Upper lobe of right lung (tissue), 1 donor: ENCODE measurements at places on chromosomes 16 and 17. TPM values are rescaled to one million over a fixed set of nuclear protein-coding genes. Genes with fewer than 3 reads are reported as not detected.

HYDIN gene
- total RNA-seq = 2.7 TPM

ITGB3 gene
- 6.6 TPM for total RNA-seq

PDK2 gene
- total RNA-seq = 30.2 TPM

C1QL1 gene
- 0.52 TPM for total RNA-seq

FOXL1 gene
- 0.81 TPM for total RNA-seq

PIK3R6 gene
- 2.7 TPM for total RNA-seq

HEATR9 gene
- 0.17 TPM for total RNA-seq

PRDM7 gene
- not detected for total RNA-seq

DNA sequence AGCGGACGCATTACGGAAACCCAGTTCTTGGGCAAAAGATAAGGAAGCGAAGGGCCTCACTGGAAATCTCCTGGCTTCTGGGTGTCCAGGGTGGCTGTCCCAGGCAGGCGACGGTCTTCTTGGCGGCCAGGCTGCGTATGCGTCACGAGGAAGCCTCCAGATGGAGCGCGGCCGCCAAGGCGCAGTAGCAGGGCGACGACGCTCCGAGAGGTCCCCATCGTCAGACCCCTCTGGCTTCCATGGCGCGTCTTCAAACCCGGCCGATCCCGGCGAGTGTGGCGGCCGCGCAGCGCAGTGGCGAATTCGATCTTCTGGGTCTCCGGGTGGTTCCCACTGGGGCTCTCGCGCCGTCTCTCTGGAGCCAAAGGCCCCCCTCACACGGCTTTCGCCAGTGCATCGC lies 13.8 kb upstream of the ANKRD40CL start:
- no peak for DNase-seq

GRCh38 chr16:70679671-70680494 lies 6.0 kb downstream of the MTSS2 start:
- DNase-seq = no peak

GRCh38 chr16:8172551-8172950 lies 417.8 kb downstream of the TMEM114 start:
- DNase-seq = no peak

DNA sequence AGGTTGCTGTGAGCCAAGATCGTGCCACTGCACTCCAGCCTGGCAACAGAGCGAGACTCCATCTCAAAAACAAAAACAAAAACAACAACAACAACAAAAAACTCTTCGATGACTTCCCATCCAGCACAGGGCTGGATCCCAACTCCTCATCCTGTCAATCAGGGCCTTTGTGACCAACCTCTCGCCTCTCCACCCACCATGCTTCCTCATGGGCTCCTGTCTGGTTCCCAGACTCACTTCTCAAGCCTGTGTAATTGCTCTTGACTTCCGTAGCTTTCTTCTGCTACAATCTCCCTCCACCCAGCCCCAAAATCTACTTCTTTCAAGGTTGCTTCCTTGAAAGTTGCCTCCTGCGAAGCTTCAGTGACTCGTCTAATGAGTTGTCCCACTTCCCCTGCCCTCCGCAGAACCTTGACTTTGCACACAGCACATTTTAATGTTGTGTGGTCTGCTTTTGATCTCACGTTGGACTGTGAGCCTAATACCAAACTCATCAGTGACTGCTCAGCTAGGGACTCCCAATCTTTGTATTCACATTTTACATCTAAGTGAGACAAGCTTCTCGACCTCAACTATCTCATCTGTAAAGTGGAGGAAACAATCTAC lies 936 bp upstream of the RASL10B start:
- DNase-seq = no peak

DNA sequence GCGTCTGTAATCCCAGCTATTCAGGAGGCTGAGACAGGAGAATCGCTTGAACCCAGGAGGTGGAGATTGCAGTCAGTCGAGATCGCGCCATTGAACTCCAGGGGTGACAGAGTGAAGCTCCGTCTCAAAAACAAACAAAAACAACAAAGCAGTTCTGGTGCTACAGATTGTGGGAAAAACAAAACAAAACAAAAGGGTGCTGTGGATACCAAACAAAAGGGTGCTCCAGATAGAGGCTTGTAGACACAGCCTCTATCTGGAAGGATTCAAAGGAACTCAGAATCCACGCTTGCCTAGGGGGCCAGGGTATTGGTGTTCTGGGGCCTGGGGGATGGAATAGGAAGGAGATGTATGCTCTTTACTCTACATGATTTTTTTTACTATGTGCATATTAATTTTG lies 2.5 kb downstream of the MYLK3 start:
- peak; percentile 3 for DNase-seq

GRCh38 chr16:1938316-1938715 lies 4.7 kb downstream of the MSRB1 start:
- DNase-seq = no peak

DNA sequence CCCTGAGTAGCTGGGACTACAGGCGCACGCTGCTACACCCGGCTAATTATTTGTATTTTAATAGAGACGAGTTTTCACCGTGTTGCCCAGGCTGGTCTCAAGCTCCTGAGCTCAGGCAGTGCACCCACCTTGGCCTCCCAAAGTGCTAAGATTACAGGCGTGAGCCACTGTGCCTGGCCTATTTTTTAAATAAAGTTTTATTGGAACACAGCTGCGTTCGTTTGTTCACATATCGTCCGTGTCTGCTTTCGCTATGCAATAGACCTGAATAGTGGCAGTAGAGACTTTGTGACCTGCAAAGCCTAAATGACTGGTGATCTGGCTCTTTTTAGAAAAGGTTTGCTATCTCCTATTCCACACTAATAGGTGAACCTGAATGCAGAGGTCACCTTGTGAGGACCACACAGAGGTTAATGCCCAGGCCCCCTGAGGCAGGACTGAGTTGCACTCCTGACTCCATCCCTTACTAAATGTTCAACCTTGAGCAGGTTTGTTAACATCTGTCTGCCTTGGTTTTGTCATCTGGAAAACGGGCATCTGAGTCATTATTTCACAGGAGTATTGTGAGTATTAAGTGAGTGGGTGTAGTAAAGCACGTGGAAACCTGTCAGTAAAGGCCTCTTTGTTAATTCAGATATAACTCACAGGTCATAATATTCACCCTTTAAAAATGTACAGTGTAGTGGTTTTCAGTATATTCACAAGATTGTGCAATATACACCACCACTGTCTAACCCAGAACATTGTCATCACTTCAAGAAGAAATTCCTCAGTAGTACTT lies 157.5 kb upstream of the CACNG5 start:
- no peak for DNase-seq

DNA sequence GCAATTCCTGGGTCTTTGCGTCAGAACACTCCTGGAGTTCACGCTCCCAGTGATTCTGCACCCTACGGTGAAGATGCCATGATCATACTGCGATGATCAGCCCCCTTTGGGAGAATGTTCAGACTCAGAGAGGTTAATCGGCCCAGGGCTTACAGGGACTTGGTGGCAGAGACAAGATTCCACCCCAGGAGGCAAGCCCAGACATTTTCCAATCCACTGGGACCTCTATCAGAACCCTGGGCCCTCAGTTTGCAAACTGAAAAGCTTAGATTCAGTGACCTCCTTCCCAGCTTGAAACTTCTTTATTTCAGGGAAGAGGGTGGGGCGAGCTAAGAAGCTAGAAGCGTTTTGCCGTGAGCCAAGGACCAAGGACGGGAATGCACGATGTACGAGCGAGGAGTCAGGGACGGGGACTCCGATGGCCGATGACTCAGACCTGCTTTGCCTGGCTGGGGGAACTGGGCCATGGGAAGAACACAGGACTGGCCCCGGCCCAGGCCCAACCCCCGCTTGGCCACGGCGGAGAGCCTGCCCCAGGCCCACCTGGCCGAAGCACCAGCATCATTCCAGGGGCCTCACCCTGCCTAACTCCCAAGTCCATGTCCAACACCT lies 34.7 kb downstream of the SOCS3 start:
- DNase-seq = no peak

GRCh38 chr17:79914813-79915740 lies 75.8 kb upstream of the CBX4 start:
- DNase-seq = no peak

GRCh38 chr17:14095631-14096030 lies 26.3 kb downstream of the COX10 start:
- no peak for DNase-seq

DNA sequence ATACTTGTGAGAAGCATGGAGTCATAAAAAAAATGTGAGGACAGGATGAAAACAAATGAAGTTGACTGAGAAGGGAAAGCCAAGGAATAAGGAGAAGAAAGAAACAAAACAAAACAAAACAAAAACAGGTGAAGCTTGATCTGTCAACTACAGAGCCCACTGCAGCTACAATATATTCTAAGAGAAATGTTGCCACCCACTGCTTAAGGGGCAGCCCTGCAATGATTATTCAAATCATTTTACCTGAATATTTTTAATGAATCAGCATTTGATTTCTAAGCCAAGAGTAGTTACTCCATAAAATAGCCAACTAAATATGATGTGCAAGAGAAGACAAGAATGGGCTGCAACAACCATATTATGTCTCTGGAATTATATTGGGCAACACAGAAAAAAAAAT lies 252.0 kb upstream of the KIF2B start:
- DNase-seq = no peak

DNA sequence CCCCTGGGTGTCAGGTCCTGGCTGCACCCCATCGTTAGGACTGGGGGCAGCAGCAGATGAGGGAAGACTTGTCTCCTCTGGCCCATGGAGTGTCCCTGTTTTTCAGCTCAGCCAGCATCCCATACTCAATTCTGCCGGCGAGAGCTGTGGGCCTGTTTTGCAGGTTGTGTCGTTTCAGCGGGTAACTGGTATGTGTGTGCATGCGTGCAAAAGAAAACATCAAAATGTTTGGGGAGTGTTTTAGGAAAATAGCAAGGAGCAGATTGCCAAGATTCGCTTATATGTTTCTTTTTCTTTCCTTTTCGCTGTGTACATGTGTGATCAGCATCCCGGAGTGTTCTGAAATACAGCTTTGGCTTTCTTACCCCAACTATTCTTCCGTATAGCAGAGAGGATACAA lies 34.7 kb downstream of the MSI2 start:
- DNase-seq = no peak

DNA sequence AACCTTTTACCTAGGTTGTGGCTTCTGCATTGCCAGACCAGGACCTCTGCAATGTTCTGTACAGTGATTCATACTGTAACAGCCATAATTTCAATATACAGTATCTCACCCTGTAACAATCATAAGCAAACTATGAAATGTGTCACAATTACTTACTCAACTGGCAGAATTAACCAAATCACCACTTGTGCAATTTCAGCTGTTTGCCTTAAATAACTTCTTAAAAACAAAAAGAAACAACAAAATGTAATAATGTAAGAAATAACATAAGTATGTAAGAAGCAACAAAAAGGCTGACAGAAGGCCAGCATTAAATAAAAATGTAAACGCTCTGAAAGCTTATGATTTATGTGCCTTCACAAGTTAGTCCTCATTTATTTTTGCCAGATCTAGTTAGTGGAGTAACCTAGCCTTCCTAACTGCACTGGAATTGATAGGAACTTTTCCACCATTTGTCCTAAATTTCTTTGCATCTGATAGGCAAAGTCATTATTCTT lies 96.9 kb downstream of the SKAP1 start:
- no peak for DNase-seq

DNA sequence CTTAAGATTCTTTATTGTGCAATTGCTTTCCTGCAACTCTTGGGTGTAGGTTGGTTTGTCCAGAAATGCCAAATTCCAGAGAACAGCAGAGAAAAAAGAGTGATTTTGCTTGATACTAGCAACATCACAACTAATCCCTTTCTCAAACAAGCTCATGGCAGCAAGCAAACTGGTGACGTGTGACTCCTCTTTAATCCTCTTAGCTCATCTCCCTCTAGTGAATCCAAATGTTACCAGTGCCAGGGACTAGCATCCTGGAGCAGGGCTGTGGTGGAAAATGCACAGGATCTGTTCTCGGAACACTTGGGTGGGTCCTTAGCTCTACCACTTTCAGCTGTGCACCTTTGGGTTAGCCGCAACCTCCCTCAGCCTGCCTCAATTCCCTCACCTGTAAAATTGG lies 204.0 kb upstream of the CCL2 start:
- DNase-seq = no peak

GRCh38 chr16:11329891-11330290 lies 15.4 kb upstream of the RMI2 start:
- no peak for DNase-seq

GRCh38 chr16:159136-159849 lies 6.5 kb upstream of the HBM start:
- DNase-seq = no peak

DNA sequence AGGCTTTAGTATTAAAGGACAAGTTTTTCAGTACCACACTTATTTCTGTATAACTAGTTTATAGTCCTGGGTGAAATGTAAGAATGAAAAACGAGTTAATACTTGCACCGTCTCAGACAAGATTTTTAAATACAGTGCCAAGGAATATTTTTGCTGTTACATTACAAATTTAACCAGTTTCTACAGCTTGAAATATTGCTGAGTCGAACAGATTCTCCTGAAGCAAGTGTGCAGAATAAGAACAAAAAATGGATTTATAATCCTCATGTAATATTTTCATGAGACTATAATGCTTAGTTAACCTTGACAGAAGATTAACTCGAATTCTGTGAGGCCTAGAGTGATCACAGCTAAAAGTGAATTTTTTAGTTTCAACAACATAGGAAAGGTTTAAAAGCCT lies 3.1 kb downstream of the NETO2 start:
- DNase-seq = no peak

DNA sequence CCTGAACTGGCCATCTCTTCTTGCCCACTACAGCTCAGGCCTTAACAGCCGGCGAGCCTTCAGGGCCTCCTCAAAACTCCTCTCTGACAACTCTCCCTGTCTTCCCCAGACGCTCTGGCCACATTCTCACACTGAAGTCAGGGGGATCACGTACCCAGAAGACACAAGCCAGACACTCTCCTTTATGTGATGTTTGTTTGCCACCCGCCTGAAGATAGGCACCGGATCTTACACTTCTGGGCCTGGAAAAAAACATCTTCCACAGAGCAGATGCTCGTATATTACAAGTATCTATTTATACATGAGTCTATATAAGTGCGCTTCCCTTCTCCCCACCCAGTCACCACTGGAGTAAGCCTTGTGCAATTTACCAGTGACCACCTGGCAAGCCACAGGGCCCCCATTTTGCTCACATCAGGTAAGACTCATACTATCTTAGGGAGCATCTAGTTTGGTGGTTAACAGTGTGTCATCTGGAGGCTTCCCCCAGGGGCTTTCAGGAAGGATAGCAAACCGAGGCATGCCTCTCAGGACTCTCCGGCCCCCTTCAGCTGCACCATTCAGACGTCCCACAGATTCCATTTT lies 349.4 kb downstream of the SOX9 start:
- DNase-seq = no peak

GRCh38 chr16:49398761-49399160 lies 25.2 kb downstream of the C16orf78 start:
- no peak for DNase-seq

DNA sequence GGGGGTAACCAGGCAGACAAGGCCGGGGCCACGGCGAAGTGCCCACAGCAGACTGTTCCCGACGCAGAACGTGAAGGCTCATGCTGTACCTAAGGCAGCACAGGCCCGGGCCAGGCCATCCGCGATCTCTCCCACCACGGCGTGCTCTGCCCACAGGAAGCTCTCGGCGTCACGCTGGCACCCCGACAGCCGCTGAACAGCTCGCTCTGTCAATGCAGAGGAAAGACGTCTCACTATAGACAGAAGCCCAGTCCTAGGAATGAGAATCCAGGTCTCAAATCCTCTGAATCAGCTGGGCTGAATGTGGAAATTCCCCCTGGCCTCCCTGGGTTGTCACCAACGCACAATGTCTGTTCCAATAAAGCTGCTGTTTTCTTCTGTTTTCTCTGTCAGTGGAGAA lies 21.4 kb downstream of the SERPINF1 start:
- DNase-seq = peak; percentile 80
